ENCODE measurements at places on chromosomes 1 and 21.

GRCh38 chr1:212432272-212432660 lies 454 bp upstream of the NENF start:
- no peak for DNase-seq

DNA sequence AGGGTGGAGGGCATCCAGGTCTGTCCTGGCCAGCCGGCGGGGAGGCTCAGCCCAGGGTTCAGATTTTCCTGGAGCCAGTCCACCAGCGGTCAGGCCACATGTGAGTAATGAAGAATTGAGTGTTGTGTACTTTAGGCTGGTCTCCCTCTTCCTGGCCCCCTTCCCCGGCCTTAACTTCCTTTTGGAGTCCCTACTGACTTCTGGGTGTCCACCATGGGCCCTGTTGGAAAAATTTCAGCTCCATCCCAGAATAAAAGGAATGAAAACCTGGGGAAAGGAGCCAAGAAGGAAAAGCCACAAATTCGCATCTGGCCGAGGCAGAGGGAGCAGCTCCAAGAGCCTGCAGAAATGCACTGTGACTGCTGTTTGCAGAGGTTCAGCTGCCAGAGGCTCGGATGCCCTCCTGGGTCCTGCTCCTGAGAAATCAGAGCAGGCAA lies 35.5 kb upstream of the HHAT start:
- DNase-seq = no peak

DNA sequence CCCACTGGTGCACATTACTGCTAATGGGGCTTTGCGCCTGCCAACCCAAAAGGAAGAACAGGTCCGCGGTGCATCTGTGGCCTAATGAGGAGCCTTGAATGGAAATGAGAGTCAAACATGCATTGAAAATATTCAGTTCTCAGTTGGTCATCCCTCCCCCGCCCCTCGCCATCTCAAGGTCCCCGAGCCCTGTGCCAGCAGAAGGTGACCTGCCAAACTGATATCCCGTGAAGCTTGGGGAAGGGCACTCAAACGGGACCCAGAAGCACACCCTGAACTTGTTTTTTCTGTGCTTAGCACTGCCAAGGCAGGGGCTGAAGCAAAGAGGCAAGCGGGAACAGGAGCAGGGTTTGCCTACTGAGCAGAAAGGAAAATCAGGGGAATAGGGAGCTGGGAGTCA lies 67.9 kb upstream of the ZNF648 start:
- no peak for DNase-seq

DNA sequence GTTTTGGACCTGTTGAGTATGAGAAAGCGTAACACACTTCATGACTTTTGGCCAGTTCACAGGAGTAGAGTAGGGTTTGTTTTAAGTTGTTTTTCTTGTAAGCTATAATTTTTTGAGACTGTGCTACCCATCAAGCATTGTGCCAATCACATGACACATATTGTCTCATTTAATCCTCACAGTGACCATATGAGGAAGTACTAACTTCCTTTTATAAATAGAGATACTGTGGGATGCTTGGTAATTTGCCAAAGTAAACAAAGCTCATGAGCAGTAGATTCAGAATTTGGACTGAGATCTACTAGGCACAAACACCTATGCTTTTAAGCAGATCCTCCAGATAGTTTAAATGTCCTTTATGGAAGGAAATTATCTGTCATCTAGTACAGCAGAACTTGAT lies 178.3 kb downstream of the CACNA1E start:
- no peak for DNase-seq

- DNase-seq = no peak
These were observed 90.2 kb downstream of the SDCCAG8 start for GRCh38 chr1:243346016-243346415.

- no peak for DNase-seq
These were observed 45.3 kb downstream of the SETD4 start for GRCh38 chr21:36015045-36015444.

DNA sequence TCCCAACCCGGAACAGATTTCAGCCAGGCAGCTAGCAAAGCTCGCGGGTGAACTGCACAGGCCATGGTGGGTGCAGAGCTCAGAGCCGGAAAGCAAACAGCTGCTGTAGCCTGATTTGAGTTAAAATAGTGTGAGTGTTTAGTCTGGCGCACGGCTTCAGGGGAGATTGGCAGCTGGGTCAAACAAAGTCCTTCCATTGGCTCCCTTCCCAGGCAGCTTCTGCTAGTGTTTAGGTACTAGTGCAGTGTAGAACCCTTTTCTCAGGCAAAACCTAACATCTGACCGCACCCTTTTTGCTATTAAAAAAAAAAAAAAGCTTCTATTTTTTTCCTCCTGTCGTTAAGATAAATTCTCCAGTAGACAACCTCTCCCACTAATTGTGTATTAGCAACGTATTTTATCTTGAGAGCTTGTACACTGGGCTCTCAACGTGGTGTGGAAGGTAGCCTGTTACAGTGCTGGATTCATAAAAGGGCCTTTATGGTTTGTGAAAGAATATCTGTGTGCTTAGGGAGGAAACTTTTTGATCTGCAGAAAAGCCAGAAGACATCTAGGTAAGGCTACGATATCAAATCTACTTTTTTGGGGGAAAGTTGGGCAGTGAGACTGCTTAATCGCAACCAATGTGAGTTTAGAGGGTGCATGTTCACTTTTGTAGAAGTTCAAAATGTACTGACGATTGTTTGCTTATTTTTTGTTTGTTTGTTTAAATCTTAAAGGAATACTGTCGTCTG lies 689.6 kb downstream of the USP25 start:
- DNase-seq = peak; percentile 90

- no peak for DNase-seq
These were observed 2.5 kb downstream of the PPT1 start for GRCh38 chr1:40094466-40095110.

DNA sequence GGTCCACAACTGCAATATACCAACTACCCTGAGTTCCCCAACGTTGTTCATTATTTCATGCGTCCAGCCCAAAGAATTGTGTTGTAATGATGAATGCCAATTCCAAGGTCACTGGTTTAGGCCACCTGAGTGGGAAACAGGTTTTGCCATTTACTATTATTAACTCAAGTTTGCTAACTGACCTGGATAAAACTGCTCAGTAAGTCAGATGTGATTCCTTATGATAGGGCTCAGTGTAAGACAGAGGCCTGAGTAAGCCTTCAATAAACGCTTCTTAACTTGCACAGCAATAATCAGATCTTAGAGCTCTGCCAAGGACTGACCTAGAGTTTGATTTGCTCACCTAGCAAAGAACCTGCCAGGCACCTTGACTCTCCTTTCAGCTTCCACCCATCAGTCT lies 10.0 kb downstream of the PUM1 start:
- DNase-seq = no peak

GRCh38 chr1:162502928-162503327 lies 5.3 kb downstream of the UHMK1 start:
- DNase-seq = no peak
